ENCODE measurements at places on chromosomes 11 and 22.
A peak's percentile ranks its signal among the peaks of the same experiment; 100 is the strongest.

DNA sequence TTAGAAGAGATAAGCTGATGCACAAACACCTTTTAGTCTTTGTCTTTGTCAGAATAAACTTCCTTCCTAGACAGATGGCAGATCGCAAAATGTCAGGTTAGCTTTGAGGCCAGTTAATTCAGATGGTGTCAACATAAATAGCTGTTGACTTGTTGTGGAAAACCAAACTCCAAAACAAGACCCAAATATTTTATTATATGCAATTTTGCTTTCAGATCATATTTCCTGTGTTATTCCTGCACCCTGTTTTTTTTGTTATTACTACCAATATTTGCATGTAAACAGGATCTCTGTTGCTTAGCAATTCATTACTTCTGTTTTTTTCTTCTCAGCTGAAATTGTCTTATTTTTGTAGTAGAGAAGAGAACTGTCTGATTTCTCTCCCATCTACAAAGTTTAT lies 316.0 kb downstream of the ETS1 start:
- no peak for DNase-seq

DNA sequence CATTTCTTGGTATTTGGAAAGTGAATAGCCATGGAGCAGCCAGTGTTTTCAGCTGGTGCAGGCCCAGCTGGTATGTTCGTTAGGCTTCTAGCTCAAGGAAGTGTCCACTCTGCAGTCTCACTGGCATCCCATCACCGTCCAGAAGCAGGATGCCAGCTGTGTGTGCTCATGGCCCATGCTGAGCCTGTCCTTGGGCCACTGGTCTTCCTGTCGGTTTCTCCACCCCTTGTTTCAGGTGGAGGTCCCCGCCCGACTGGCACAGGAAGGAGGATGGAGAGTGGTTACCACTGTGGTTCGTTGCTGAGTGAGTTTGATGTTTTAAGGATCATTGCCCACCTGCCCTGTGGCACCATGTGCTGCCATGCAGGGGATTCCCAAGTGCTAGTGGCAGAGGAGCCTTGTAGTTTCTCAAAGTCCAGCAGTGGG lies 63.7 kb downstream of the MED15 start:
- DNase-seq = no peak

- DNase-seq = no peak
These were observed 3.1 kb downstream of the C1QTNF6 start for GRCh38 chr22:37184816-37185541.

DNA sequence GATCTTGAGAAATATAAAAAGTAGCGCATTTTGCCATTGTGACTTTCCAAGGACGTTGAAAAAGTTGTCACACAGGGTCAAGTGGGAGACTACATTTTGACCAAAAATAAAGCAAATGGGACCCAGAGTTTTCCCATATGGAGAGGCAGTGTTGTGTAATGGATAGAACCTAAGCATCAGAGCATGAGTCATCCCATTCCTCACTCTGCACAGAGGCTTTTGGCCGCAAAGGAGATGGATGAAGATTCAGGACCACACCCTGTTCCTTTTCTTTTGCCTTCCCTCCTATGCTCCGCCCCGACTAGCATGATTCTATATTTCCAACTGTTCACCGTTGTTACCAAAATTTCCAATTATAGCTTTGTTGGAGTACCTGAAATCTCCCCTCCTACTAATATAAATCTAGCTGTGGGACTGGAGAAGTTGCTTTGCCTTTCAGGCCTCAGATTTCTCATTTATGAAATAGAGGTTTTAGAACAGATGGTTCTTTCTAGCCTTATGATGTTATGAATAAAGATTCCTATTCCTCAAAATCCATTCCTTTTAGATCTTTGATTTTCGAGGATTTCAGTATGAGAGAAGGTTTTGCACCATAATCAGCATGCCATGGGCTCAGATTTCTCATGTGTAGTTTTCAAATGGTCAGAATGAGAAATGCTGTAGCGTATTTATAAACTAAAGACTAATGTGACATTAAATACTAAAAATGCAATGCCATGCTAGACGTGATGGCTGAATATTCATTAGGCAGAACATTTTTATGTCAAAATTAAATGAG lies 921.9 kb upstream of the TENM4 start:
- DNase-seq = no peak

DNA sequence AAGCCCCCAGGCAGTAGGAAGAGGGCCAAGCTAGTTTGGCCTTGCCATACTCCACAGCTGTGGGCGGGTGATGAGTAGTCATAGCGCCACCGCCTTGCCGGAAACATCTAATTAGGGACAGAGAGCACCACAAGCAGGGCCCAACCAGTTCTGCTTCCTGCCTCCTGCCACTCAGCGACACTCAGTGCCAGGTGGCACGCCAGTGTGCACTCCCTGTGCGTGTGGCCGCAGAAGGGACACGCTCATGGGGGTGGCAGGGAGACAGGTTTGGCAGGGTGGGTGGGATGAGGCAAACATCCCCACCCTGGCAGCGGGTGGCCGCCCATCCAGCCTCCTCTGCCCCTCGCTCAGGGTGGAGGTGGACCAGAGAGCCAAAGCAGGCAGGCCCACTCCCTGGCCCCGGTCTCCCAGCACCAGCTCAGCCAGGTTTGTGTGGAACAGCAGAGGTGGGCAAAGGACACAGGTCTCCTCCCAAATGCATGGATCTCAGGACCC lies 4.9 kb downstream of the OVOL1 start:
- peak; percentile 37 for DNase-seq

GRCh38 chr22:39498802-39499201 lies 3.3 kb upstream of the MIEF1 start:
- DNase-seq = no peak

DNA sequence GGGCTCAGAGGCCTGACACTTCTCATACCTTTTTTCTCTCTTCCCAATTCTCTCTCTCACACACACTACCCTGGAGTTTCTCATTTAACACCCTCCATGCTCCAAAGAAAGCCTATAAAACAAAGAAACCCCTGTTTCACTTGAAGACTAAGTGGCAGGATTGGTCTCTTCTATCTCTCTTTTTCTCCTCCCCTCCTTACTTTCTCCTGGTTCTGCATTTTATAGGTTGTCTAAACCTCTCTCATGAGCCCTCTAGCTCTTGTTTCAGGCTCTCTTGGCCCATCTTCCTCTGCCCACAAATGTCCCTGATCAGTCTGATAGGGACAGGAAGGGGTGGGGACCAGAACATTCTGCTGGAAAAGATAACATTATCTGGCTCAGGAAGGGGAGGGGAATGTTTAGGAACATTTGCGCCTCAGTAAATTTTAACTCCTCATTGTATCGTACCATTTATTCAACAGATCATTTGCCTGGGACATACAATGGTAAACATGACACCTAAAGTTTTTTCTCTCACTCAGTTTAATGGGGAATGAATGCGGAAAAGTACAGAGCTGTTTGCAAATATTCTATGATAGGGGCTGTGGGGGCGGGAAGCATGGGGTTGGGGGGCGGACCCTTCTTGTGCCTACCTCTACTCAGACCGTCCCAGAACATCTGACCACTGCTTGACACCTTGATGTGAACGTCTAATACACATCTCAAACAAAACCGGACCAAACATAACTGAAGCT lies 10.8 kb downstream of the CRYBA4 start:
- no peak for DNase-seq

GRCh38 chr11:115197031-115197430 lies 307.2 kb downstream of the CADM1 start:
- no peak for DNase-seq

- no peak for DNase-seq
These were observed 13.2 kb downstream of the PPARA start for GRCh38 chr22:46163557-46163888.

DNA sequence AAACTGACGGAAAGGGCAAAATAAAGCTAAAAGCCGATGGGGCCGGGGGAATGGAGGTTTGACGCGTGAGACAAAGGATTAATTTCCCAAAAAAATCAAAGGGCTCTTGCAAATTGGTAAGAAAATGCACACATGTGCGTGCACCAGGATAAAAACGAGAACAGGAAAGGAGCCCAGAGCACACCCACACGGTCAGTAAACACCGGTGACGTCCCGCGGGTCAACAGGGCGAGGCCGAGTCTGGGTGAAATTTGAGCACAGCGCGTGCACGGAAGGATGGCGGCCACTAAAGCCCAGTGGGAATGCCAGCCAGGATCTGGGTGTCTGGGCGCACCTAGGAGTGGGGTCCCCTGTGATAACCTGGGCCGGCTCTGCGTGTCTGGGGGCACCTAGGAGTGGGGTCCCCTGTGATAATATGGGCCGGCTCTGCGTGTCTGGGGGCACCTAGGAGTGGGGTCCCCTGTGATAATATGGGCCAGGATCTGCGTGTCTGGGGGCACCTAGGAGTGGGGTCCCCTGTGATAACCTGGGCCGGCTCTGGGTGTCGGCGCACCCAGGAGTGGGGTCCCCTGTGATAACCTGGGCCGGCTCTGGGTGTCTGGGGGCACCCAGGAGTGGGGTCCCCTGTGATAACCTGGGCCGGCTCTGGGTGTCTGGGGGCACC lies 44.4 kb downstream of the BRSK2 start:
- DNase-seq = no peak

DNA sequence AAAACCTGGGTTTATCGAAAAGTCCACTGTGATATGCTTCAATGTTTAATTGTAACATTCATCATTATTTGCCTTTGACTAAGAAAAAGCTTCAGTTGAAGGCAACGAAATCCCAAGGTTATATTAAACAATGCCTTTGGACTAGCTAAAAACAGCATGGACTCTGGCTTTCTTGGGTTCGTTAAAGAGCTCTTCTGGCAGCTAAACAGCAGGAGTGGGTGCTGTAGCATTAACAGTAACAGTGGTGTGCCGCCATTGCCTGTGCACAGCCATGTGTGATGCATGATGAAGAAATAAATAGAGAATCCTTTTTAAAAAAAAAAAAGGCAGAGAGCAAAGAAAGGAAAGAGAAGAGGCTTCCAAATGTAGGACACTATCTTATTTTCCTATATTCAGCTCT lies 406.6 kb upstream of the FAT3 start:
- DNase-seq = no peak

DNA sequence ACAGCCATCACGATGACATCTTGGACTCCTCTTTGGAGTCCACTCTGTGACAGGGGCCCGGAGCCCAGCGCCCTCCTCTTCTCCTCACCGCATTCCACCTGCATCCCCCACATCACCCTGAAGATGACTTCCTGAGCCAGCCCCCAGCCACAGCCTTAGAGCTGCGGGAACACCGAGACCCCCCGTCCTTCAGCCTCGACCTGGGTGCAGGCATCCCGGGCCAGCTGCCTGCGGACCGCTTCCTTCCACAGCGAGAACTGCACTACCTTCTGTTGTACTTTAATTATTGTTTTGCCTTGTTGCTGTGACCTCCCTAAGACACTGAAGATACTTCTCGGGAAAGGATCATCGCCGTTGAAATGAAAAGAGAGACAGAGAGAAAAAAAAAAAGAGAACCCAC lies 42.1 kb downstream of the DBX1 start:
- DNase-seq = no peak

DNA sequence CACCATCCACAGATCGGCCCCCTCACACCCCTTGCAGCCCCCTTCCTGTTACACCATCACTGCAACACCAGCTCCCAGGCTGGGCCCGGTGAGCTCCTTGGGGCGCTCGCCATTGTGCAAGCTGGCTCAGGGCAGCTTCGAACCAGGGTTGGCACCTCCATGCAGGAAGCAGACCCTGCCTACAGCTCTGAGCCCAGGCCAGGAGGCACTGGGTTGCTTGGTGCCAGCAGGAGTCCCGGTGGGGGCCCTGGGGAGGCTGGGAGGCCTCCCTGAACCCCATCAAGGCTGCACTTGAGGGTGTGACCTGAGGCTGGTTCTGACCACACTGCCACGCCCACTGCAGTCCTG lies 417.1 kb downstream of the CTTN start:
- DNase-seq = no peak

DNA sequence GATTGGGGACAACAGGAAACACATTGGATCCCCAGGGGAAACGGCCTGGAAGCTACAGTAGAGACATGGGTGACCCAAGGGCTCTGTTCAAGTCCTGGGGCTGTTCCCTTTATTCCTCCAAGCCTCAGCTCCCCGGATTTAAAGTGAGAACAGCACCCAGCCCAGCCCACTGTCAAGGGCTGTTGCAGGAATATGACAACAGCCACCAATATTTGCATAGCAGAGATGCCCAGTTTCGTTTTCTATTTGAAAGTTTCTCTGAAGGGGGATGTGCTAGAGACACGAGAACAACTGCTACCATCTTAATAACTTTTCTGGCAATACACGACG lies 81.1 kb upstream of the WNT7B start:
- DNase-seq = no peak

DNA sequence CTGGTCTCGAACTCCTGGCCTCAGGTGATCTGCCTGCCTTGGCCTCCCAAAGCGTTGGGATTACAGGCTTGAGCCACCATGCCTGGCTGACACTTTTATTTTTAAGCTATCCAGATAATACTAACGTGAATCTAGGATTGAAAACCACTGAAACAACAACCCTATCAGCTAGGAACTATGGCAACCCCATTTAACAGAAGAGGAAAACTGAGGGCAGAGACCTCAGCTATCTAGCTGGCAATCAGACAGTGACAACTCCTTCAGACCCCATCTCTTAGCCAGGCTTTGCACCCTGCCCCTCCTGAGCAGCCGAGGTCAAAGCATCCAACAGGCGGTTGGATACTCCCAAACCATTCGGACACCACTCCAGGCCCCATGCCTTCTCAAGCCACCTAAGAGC lies 14.1 kb downstream of the ABTB2 start:
- DNase-seq = no peak

DNA sequence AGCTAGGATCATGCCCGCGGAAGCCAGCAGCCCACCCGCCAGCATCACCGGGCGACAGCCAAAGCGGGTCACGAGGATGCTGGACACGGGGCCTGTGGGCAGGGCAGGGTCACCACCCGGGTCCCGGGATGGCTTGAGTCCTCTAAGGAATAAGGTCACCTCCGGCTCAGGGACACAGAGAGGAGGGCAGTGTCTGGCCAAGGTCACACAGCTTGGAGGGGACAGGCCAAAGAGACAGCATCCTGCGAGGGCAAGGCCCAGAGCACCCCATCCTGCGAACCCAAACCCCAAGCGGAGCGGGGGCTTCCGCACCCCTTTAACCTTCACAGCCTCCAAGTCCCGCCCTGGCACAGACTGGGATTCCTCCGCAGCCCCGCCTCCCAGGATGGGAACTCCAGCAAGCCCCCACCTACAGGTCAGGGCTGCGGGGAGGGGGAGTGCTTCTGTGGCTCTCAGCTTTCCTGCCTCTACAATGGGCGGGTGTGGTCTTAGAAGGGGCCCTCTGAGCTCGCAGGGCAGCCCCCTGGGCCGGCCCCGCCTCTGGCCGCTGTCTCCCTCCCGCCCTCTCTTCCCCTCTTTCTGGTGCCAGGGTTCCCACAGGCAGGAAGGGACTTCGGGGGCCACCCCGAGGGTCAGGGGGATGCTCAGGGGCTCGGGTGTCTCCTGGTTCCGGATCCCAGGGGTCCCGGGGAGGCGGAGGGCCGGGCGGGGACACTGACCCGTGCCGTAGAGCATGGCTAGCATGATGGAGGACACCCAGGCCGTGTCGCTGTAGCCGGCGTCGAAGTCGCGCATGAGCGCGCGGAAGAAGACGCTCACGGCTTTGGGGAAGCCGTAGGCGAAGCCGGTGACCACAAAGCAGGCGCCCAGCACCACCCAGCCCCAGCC lies 1.8 kb downstream of the SLC16A8 start:
- no peak for DNase-seq

GRCh38 chr11:107018902-107019493 lies 722 bp upstream of the GUCY1A2 start:
- DNase-seq = no peak

Measured in NCI-H2081 treated with DMSO at 0.1 percent for 48 hours (cell line).